SW 1271 (cell line): ENCODE measurements at places on chromosomes 4 and X.

- no peak for DNase-seq
Observed at GRCh38 chr4:117434424-117434823, 349.0 kb upstream of the TRAM1L1 start.

GRCh38 chr4:180219080-180219479 is 2024.1 kb upstream of the TENM3 start:
- DNase-seq: no peak

GRCh38 chr4:88605736-88606135 is 13.5 kb downstream of the HERC3 start:
- DNase-seq: no peak

- no peak for DNase-seq
Observed at GRCh38 chr4:20317424-20317985, 65.8 kb downstream of the SLIT2 start.

GRCh38 chr4:5804656-5805055 is 88.2 kb downstream of the CRMP1 start:
- DNase-seq: no peak

- DNase-seq: no peak
Observed at GRCh38 chr4:145786261-145786660, 106.3 kb downstream of the C4orf51 start.

- no peak for DNase-seq
Observed at GRCh38 chr4:132264176-132264575, 884.9 kb upstream of the PCDH10 start.

GRCh38 chr4:55808186-55808585 is 11.4 kb upstream of the EXOC1L start:
- no peak for DNase-seq

DNA sequence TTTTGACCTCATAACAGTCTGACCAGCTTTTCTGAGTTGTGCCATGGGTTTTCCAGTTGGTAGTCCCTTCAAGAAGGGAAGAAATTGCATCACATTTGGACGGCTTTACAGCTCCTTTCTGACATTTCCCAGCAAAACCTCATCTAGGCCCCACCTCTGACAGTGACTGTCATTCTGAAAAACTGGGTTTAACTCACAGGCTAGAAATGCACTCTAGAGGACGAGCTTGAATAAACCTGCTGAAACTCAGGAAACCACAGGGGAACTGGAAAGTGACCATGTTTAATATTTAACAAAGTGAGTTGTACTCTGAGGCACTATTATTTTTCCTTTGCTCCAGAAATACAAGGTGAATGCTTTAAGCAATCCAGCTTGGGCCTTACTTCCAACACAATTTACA is 434.3 kb upstream of the RASGEF1B start:
- no peak for DNase-seq

DNA sequence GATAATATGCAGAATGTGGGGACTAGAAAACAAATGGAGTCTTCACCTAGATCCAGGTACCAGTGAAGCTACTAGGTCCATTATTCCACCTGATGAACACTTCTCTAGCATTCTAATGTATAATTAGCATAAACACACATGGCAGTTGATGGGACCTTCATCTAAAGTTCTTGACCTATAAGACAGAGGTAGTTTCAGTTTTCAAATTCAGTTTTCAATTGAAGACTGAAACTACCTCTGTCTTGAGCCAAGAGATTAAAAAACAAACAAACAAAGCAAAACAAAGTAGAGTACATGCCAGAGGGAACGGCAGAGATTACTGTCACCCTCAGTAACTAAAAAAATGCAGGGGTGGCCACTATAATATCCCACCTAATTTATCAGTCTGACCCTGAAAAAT is 199.9 kb upstream of the NEIL3 start:
- no peak for DNase-seq

GRCh38 chr4:105641845-105642244 is 66.6 kb downstream of the INTS12 start:
- no peak for DNase-seq

DNA sequence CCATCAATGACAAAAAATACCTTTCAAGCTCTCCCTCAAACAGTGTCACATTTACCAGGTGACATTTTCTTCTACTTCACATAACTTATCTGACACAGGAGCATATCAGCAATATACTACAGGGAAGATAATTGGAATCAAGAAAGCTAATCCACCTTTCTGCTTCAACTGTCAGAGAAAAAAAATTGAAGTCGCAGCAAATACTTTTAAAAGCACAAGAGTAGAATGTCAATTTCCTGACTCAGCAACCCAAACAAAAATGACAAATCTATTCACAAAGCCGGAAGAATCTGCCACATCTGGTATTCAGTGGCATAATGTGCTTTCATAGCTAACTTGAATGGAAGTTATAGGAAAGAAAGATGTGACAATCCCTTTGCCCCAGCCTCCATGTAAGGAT is 36.7 kb downstream of the AGA start:
- DNase-seq: no peak

DNA sequence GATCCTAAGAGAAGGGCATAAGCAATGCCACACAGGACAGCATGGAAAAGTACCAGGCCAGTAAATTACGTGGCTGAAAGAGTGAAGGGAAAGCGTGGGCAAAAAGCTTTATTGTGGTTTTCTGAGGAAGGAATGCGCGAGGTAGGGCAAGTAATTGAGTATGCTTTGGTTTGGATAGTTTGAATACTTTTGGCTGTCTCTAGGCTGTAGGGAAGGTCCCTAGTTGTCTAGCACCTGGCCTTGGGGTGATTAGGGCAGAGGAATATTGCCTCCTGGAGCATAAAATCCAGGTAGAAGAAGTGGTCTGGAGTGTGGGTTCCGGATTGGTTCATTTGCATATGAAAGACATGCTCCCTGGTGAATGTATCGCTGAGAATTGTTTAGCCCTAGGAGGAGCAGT is 46.4 kb upstream of the NALF2 start:
- no peak for DNase-seq

DNA sequence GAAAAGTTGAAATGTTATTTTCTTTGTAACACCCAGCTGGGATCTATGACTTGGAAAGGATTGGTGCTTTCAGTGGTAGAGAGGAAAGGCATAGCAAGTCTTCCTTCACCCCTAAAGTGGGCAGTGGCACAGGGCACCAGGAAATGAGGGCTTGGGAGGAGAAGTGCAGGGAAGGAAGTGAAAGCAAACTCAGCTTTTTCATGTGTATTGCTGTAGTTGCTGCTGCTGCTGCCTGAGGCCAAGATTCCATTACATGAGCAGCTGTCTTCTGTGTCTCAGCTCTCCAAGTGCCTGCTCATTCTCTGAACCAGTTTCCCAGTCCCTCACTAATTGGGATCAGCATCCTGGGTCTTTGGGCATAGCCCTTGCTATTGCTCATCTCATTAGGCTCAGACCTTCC is 2.6 kb downstream of the HCCS start:
- DNase-seq: no peak

- DNase-seq: no peak
Observed at GRCh38 chr4:78567500-78568060, 16.0 kb downstream of the ANXA3 start.

GRCh38 chr4:98891478-98892337 is 37.2 kb downstream of the EIF4E start:
- no peak for DNase-seq

DNA sequence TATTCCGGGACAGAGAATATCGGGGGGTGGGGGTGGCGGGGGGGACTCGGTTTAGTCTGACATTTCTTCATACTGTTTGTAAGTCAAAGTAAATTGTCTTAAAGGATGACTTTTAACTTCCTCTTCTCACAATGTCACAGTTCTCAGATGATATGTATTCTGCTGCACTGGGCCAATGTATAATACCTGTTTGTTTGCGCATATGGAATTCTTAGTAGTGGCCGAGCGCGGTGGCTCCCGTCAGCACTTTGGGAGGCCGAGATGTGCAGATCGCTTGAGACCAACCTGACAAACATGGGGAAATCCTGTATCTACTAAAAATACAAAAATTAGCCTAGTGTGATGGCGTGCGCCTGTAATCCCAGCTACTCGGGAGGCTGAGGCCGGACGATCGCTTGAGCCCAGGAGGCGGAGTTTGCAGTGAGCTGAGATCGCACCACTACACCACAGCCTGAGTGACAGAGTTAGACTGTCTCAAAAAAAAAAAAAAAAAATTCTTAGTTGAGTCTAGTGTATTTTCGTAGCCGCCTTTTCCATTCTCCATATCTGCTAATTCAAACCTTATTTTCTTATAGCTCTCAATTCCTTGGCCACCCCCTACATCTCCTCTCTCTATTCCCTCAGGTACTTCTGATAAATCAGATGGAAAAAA is 851 bp downstream of the POLR2B start:
- DNase-seq: no peak

DNA sequence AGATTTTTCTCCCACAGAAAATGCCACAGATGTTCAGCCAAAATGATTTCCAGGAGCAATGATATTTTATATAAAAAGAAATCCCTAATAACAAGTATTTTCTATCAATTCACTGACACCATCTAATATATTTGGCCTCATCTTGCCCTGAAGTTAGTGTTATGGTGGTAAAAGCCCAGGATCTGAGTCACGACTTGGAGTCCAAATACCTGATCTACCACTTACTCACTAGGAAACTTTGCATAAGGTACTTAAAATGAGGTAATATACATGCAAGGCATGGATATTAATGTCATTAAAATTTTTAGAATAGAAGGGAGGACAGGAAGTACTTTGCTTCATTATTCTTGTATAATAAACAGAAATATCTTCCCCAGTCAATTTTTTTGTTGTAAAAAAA is 16.3 kb downstream of the PPP3CA start:
- DNase-seq: no peak

GRCh38 chr4:30719454-30720020 is 632 bp upstream of the PCDH7 start:
- peak; percentile 74 for DNase-seq
